ENCODE measurements at places on chromosomes 12 and 14.

- DNase-seq = no peak
Measured at GRCh38 chr12:89918172-89918846, 209.7 kb upstream of the ATP2B1 start.

DNA sequence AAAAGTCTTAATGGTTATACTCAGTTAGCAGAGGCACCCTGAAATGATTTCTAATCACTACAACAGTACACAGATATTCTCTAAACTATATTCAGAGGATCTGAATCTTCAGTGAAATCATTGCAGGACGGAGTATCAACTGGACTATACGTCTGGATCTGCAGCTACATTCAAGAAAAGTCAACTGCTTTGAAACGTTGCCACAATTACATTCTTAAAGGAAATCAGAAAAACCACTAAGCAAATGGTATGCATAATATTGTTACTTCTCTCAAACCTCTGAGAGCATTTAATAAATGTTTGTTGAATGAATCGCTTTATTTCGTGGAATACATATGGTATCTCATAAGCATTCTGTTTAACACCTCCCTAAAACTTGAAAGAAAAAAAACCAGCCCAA is 67.4 kb downstream of the MED13L start:
- no peak for DNase-seq

- DNase-seq = no peak
Measured at GRCh38 chr14:20790464-20791116, 9.5 kb downstream of the RNASE6 start.

GRCh38 chr12:727321-727720 is 25.1 kb upstream of the WNK1 start:
- DNase-seq = no peak

Measured in stimulated activated CD8-positive, alpha-beta memory T cell treated with anti-CD3 and anti-CD28 coated beads, Interleukin-4, amount 100 ng/mL, for 4 hours (primary cell).